ENCODE measurements at places on chromosomes 5 and 9.

GRCh38 chr9:86591472-86591871, 237.3 kb upstream of the TUT7 start:
- DNase-seq, result no peak

- DNase-seq, result no peak
Observed at GRCh38 chr9:114237781-114238180, 82.4 kb downstream of the COL27A1 start.

- no peak for DNase-seq
Observed at GRCh38 chr5:108818613-108819272, 71.0 kb downstream of the FER start.

- no peak for DNase-seq
Observed at GRCh38 chr5:149708981-149709594, 21.0 kb upstream of the PPARGC1B start.

- no peak for DNase-seq
Observed at GRCh38 chr5:31806561-31806960, 167.6 kb downstream of the PDZD2 start.

DNA sequence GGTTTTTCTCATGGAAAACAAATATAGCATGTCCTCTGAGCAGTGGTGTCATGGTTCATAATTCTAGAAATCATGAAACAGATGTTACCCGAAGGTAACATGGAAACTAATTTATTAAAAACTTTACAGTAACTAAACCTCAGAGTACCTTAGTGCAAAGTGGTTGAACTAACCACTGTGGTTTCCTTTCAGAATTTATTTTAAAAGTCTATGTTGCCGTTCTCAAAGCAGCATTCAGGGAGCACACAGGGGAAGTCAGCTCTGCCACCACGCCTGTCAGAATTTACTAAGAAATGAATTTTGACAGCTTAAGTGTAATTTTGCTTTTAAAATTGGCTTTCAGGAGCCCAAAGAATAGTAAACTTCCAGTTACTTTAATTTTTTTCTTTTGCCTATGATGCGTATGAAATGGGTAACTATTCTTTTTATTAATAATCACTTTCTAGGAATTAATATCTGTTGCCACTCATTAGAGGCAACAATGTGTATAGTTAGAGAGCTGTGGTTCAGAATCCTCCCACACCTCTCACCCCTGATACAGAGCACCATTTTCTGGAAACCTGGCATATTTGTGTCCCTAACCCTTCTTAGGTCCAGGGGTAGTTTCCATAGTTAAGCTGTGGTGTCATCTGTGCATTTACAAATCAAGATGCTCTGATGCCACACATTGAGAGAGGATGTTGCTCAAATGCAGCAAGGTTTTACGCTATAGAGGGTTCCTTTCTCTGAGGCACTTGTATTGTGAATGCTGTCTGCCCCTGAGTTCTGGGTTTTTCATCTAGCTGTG, 202.6 kb downstream of the ZSWIM6 start:
- DNase-seq, result no peak
